ENCODE measurements at places on chromosomes 6 and 20.
A peak's percentile ranks its signal among the peaks of the same experiment; 100 is the strongest.

DNA sequence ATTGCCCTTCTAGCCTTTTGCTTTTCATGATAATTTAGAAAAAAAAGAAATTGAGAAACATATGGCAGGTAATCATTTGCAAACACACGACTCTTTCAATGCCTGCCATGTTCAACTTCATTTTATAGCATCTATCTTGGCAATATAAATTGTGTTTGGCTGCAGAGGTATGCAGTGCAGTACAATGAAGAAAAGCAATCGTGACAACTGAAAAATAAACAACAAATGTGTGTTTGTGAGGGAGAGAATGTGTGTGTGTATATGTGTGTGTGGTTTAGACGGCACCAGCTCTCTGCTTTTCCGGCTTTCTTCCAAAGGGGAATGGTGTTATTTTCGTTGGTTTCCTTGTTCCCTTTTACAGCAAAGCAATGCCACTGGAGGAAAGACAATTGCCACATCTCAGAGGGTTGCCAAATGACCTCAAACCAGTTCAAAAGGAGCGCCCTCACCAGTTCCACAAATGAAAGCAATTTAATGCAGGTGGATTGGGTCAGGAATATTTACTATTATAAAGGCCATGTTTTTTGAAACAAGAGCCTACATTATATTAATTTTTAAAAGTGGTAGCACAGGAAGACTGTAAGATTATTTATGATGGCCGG lies 587.2 kb downstream of the PRKN start:
- DNase-seq, result no peak

DNA sequence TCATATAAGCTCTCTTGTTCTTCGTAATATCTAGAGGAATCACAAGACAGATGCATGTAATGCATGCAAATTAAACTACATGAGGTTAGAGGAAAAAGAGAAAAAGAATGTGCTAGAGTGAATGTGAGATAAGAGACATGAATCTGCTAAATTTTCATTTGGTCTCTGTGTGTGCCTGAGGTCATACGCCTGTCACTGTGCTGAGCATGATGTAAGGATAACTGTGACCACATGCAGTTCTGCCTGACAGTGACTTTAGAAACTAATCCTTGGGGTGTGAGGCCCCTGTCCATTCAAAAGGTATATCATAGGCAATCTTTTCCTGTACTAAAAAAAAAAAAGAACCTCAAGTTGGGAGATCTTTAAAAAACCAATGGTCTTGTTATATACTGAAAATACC lies 70.6 kb downstream of the SHPRH start:
- no peak for DNase-seq

DNA sequence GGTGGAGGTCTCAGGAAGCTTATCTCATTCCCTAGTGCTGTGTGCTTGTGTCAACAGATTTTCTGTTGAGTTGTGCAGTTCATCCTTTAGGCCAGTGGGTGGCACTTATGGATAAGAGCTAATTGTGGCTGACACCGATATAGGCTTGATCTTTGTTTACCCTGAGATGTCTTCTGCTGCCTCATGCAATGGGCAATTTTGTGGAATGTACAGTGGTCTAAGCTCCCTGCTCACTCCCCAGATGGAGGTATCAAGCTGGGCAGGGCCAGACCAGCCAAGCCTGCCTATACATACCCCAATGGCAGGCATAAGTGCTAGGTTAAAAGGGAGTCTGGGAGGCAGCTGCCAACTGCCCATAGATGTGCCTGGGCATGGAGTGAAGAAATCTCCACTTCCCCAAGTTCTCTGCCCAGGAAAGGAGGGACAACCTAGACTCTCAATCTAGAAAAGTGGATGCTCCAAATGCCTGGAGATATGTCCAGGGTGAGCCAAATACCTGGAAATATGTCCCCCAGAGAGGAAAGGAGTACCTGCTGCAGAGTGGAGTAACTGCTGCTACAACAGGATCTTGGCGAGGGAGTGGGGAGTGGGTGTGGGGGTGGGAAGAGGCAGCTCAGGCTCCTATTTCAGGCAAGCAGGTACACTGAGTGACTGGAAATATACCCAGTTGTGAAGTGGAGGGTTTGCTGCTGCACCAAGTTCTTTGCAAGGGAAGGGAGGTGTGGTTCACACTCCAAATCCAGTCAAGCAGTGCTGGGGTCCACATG lies 53.2 kb upstream of the ARG1 start:
- no peak for DNase-seq

- DNase-seq, result no peak
These were observed 13.4 kb upstream of the BTN3A2 start for GRCh38 chr6:26351544-26351953.

- DNase-seq, result peak; percentile 30
These were observed 1.1 kb downstream of the L3MBTL3 start for GRCh38 chr6:130019326-130020072.

DNA sequence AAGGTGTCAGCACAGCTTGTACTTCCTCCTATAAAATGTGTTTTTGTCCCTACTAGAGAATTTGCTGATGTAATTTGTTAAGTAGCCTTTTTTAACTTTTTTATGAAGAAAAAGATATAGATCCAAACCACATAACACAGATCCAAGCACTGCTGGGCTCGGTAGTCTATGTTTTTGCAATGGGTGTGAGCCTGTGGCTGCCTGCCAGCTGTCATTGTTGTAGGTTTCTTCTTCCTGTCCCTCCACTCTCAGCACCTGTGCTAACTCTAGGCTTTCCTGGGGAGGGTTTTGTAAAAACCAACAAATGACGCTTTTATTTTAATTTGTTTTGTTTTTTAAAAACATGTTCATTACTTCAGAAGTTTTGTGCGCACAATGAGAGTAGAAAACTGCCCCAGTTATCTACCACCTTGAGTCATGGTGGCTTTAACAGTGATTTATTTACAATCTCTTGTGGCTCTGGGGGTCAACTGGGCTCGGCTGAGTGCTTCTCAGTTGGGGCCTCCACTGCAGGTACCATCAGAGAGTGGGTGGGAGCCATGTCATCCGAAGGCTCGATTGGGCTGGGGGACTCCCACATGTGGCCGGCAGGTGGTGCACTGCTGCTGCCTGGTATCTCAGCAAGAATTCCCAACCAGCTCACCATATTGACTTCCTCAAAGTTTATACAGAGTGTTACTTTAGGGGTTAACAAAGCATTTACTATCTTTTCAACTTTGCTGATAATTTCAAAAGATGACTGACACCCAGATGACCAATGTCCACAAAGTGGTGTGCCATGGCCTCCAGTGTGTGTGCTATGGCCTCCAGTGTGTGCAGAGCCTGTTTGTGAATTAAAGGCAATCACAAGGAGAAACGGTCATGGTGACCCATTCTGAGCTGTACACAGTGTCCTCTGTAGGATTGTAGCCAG lies 3.0 kb upstream of the CCR6 start:
- no peak for DNase-seq

DNA sequence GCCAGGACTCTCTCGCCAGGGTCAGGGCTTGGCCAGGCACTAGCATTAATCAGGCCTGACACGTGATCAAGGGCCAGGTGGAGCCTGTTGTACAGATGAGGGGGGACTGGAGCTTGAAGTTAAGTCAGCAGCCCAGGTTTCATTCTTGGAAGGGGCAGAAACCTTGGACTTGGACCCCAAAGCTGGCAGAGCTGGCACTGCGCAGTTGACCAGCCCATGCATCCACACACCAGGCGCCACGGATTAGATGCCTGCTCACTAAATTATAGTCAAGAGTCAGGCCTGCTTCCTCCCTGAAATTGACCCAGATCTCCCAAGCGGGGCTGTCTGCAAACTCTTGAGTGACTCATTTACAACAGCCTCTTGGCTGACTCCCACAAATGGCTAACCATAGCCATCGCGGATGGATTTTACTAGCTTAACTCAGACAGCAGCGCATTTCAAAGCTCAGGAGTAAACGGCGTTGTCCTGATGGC lies 4.1 kb upstream of the TAF4 start:
- DNase-seq, result no peak

DNA sequence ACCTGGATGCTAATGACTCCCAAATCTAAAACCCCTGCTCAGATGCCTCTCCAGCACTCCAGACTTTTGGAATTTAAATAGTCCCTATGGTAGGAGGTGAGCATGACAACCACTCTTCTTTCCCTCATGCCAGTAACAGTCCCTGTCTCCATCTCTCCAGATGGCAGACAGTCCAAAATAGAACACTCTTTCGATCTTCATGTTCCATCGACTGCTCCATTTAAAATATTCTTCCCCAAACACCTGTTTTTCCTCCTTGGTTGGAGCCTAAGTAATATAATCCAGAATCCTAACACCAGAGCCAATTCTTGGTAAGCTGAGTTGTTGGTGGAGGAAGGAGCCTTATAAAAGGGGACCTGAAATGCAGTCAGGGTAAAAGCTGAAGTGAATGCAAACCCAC lies 723.5 kb upstream of the CHD6 start:
- no peak for DNase-seq

GRCh38 chr20:4998160-4998651 lies 3.1 kb downstream of the SLC23A2 start:
- no peak for DNase-seq

DNA sequence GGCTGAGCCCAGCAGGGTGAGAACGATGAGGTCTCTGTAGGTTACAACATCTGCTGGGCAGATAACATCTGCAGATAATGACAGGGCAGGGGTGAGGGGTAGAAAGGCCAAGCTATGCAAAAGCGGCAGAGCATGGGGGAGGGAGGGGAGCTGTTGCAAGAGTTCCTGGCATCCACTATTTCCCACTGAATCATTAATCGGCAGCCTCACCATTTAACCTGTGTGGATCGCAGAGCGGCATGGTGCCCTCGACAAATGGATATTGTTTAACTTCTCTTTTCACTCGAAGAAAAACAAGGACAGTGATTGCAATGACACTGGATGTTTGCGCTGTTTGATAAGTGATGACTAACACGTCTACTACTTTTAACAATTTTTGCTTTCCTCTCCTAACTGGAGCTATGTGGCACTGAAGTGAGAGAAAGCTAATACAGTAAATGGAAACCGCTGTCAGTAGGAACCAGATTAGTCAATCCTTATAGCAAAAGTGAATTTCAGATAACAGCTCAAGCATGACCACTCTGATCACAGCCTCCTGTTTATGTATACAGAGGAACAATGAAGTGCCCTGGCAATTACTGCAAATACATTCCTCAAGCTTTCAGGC lies 381.5 kb downstream of the TFAP2A start:
- no peak for DNase-seq

DNA sequence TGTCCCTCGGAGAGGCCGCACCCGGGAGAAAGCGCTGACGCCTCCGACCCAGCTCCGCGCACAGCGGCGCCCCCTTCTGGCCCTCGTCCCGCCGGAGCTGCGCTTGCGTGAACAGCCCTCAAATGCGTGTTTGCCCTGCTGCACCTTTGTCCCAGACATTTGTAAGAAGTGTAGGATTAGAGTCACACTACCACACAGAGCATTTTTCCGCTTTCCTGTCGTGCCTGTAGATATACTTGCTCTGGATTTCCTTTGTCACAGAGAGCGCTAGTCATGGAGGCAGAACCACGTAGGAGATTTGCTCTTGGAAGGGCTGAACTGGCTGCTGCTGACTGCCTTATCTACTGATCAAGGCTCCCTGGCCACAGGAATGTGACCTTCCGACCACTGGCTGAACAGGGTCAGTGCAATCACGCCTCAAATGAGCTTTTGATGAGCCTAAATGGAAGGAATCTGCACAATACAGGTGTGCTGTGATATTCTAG lies 62.3 kb downstream of the PAX1 start:
- DNase-seq, result no peak

DNA sequence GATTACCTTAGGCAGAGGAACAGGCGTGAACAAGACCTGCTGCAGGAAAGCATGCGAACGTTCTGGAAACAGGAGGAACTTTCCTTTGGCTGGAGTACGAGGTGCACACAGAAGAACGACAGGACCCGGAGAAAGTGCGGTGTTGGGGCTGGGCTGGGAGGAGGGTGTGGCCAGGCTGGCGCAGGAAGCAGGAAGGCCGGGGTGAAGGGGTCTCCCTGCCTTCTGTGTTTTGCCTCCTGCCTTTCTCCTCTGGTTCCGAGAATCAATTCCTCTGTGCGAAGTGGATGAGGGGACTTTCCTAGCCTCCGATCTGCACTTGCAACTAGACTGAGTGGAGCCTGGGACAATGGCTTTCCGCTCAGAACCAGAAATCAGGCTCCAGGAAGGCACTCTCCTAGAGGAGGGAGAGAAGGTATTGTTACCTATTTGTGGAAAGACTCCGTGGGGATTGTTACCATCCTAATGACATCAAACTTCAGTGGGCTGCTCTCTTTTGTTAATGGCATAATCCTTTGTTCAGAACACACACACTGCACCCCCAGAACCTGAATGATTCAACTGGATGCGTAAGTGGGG lies 22.9 kb upstream of the PLEKHG1 start:
- DNase-seq, result no peak

DNA sequence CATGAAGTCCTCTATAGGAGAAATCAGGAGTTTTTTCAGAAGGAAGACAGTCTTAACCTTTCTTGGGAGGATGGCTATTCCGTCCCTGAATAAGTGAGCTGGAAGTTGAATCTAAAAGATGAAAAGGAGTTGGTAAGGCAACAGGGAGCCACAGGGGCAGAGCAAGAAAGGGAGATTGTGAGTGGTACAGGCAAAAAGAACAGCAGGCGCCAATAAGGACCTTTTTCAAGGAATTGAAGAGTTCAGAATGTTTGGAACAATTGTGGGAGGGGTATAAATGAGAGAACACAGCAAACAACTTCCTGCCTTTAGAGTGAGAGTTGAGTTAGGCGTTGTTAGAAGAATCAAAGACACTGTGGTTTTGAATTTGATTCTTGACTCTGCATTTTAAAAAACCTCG lies 1003.7 kb downstream of the EPHA7 start:
- no peak for DNase-seq

DNA sequence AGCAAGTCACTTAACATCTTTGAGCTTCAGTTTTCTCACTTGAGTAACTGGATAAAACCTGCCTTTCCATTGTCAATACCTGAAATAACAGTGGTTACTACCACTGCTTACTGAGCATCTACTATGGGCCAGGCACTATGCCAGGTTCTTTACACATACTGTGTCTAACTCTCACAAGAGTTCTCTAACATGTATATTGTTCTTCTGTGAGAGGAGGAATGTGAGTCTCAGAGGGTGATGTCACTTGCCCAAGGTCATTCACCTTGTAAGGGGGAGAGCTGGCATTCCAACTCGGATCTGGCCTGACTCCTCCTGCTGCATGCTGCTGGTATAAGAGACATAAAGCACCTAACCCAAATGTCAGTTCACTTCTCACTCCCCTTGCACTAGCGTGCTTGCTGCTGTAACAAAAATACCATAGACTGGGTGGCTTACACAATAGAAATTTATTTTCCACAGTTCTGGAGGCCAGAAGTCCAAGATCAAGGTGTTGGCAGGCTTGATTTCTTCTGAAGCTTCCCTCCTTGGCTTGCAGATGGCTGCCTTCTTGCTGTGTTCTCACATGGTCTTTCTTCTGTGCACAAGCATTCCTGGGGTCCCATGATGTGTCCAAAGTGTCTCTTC lies 21.9 kb upstream of the SGK2 start:
- DNase-seq, result no peak

DNA sequence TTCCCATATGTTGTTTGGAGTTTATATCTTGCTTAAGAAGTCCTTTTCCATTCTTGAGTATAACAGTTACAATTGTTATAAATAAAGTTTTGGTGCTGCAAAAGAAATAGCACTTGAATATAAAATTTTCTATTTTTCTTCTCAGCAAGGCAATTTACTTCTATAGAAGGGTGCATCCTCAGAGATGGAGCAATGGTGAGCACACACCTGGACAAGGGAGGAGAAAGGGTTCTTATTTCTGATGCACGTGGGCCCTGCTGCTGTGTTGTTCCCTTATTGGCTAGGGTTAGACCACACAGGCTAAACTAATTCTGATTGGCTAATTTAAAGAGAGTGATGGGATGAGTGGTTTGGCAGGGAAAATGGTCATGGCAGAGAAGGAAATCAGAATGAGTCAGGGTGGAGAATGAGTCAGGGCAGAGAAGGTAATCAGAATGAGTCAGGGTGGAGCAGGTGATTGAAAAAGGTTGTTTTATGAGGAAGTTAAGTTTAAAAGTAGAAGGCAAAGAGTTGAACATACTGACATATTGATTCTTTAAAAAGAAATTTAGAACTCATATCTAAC lies 38.0 kb downstream of the CST8 start:
- DNase-seq, result no peak
